Stimulated activated CD8-positive, alpha-beta memory T cell treated with anti-CD3 and anti-CD28 coated beads, Interleukin-15, amount 100 ng/mL, for 4 hours (primary cell): ENCODE measurements at places on chromosomes 5 and 9.

DNA sequence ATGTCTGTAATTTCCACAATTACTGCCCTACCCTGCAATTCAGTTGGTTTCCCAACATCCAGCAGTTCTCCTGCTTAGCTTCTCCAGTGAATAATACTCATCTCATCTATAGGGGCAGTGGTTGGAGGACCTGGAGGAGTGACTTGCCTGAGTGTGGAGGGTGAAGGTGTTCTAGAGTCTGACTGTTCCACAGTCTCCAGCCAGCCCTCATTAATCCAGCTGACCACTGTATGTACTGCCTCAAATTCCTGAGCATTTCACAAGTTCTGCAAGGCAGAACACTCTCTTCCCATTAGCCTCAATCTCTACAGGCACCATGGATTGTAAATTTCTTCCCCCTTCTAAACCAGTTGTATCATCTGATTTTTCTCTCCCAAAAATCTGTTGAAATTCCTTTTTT is 147.4 kb upstream of the NFIL3 start:
- DNase-seq, result no peak

DNA sequence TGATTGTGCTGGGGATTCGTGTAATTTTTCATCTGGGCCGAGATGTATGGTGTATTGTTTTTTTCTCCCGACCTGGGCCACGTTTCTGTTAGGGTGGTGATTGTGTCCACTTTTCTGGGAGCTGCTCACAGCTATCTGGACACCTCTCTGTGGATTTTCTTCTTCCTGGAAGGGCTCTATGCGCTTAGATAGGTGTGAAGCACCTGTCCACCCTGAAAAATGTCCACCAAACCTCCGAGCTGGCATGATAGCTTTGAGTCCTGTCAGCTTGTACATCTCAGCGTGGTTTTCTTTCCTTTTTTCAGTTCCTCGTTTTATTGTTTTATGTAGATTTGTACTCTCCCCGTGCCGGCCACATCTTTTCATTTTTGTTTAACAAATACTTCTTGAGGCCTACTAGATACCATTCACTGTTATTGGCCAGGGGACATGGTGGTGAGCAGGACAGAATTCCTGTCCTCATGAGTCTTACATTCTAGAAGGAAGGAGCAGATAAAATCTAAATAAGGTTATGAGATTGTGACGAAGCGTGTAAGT is 1.1 kb downstream of the UGCG start:
- no peak for DNase-seq

- no peak for DNase-seq
Observed at GRCh38 chr9:72648324-72649126, 127.1 kb downstream of the TMC1 start.

DNA sequence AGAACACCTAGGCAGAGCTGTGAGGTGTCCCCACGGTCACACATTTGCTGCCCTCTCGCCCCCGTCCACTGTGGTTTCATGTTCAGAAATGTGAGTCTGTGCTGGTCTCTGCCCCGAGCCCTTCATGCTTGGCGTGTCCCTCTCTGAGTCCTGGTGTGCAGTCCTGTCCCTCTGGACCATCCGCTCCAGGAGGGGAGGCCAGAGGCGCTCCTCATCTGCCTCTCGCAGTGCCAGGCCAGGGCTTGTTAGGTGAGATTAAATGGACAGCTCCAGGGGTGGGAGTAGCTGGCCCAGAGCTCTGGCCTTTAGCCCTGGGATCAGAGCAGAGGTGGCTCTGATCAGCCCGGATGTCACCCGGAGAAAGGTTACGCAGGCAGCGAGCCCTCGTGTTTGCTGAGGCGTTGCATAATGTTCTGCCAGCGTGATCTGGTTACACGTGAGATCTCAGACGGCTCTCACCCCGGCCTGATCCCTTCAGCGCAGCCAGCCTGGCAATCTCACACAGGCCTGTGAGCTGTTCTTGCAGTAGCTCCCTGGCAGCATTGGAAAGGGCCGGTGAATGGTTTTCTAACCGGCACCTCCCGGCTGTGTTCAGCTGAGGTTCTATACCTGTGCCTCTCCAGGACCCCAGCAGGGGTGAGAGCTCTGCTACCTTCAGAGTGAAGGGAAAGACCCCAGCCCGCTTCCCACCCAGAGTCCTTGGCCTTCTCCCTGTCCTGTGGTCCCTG is 24.5 kb downstream of the PTGES2 start:
- DNase-seq, result no peak

GRCh38 chr9:95736370-95736769 is 139.1 kb upstream of the ERCC6L2 start:
- DNase-seq, result no peak

DNA sequence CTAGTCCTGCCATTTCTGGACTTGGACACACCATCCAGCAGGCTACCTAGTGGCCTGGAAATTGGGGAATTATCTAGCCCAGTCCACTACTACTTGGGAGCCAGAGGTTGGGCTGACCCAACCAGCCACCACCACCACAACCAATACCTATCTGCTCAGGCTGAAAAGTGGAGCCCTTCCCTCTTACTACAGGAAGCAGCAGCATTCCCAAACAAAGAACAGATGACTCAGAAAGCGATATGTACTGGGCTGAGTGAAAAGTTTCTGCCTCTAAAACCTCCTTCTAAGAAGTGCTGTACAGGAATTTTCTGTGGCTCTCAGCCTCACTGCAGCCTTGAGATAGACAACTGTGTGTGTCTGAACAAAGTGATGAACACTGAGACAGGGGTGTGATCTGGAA is 279.4 kb downstream of the CDH10 start:
- no peak for DNase-seq

DNA sequence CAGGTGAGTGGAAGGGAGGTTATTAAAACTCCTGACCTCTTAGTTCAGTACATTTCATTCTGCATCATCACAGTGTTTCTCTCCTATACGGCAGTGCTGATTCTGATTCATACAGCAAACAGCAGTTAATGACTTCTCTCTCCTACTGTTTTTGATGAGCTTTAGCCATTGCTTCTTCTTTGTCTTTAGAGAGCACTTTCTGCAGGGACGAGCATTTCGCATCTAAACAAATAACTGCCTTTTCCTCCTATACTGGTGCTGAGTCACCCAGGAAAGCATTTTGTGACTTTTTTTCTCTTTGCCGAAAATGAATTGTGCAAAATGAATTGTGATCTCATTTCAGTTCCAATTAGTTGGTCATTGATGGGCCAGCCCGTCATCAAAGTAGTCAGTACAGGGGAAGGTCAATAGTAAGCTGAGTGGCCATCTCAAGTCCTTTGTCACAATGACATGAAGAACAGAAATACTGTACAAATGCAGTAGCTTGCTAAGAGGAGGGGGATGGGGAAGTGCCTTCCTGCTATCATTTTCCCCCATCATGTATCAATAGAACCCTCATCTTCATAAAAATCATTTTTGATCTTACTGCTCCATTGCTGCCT is 98.5 kb downstream of the INSYN2B start:
- DNase-seq, result no peak

DNA sequence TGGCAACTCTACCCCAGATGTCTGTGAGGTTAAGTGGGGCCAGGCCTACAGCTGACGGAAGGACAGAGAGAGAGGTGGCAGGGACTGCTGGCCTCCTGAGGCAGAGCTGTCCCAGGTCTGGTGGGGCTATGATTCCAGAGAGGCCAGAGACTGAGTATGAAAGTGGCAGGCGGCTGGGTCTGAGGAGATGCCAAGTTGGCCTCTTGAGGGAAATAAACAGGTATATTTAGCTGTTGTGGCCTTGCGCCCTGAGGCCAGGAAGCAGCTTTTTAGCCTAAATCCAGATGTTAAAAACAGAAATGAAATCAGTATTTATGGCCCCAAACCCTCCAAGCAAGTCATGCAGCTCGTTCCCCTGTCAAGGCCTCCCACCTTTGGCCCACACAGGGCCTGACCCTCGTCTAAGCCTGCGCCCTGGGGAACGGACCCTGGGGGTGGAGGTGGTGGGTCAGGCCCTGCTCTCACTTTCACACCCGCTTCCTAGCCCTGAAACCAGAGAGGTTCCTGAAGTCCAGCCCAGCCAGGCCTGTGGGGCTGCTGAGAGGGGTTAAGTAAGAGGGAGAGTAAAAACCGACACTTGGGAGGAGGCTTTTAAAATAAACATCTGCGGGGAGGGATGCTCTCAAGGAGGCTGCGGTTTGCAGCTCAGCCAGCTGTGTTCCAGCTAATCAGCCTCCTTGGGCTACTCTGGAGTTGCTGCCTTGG is 18.7 kb downstream of the PCDHGC5 start:
- DNase-seq, result no peak

DNA sequence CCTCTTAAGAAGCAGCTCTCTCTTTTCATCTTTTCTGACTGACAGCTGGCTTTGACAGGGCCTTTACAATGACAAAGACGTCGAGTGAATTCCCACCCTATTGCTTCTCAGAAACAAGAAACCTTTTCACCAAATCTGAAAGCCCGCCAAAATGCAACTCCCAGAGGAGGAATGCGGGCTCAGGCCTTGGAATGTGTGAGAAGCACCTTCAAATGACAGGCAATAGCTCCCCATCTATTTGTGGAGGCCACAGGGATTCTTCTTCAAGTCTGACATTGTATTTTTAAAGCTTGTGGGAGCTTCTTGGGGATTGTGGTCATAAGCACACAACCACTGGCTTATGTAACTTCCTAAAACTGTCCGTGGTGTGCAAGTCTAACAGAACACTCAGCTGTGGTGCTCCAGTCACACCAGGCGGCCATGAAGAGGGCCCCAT is 72.7 kb downstream of the DPYSL3 start:
- no peak for DNase-seq

DNA sequence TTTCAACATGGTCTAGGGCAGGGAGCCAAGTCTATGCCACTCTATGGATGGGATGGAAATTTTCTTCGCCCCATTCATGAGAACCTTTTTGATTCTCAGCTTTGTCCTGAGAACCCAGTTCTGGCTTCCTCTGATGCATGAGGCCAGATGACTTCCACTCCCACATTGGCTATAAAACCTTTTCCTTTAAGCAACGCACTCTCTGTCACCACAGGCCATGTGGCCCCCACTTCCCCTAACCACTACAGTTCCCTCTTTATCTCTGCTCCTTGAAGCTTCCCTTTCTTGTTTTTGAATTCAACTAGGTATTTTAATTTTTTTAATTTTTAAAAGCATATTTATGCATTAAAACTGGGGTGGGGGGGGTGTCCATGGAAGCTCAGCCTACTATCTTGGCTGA is 401.3 kb downstream of the ENC1 start:
- no peak for DNase-seq

DNA sequence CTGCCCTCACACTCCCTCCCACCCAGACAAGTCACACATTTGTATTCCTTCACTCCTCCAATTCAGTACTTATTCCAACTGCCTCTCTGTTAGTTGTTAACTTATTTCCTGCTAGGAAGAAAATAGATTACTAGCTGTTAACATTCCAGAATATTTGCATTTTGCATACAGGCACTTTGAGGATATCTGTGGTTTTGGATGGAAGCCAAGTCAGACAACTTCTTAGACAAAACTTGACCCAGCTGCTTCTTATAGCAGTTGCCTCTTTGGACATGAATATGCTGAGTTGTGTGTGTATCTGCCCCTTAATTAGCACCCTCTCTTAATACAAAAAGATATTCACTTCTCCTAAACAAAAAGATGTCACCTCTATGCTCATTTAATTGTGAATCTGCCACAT is 1280.6 kb upstream of the ACO1 start:
- no peak for DNase-seq

GRCh38 chr5:29984156-29984540 is 1209.3 kb upstream of the CDH6 start:
- no peak for DNase-seq

DNA sequence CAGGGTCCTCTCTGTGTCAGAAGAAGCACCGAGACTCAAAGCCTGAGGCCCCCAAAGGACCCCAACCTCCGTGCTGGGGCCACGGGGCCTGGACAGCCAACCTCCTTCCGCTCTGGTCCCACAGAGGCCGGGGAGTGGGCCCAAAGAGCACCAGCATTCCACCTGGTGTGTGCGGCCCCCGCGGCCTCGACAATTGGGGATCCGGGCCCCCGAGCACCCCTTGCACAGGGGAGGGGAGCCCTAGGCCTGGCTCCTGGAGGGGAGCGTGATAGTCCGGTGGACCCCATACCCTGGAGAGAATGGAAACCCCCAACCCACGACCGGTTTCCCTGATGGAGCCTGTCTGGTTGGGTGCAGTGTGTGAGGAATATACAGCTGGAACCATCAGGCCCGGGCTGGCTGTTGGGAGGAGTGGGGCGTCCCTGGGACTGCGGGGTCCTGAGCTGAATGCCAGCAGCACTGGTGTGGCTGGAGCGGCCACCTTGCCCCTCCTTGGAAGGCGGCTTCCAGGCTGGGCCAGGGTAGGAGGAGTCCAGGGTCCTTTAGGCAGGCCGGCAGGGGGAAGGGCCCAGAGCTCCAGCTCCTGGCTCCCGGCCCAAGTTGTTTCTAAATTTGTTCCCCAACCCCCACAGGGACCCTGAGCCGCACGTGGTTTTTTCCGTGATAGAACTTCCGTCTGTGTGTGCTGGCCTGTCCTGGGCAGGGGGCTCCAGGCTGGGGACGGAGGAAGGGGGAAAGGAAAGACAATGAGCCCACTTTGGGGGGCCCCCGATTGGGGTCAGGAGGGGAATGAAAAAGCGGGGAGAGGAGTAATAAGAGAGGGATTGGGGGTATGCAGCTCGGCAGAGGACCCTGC is 825 bp upstream of the TOR4A start:
- no peak for DNase-seq

DNA sequence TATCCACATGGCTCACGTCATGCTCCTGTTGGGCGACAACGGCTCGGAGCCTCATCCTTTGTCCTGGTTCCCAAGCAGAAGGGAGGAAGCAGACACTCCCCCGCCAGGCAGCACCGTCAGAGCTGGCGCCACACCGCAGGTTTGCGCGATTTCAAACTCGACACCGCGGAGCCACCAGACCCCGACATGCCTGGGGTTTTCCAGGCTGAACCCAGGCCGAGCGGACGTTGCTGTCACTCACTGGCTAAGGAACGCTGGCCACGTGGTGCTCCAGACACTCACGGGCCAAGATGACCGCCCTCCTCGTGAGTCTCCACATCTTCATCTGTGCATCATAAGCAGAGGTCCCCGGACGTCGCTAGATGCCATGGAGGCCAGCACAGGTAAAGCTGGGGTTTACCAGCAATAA is 9.0 kb downstream of the TERT start:
- DNase-seq, result no peak

DNA sequence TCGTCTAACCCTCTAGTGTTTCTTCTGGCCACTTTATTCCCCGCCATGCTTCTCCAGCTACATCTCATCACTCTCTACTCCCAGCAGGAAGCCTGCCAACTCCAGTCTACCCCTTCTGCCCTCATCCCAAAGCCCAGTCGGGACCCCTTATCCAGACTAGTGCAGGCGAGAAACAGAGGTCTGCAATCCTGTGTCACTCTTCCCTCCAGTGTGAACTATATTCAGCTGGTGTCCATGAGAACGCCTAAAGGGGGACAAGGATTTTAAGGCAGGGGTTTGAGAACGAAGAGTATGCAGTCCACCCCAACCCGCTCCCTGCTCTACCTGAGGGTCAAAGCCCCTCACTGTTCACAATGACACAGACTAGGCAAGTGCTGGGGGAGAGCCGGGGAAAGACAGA is 41.7 kb upstream of the GABRP start:
- no peak for DNase-seq

DNA sequence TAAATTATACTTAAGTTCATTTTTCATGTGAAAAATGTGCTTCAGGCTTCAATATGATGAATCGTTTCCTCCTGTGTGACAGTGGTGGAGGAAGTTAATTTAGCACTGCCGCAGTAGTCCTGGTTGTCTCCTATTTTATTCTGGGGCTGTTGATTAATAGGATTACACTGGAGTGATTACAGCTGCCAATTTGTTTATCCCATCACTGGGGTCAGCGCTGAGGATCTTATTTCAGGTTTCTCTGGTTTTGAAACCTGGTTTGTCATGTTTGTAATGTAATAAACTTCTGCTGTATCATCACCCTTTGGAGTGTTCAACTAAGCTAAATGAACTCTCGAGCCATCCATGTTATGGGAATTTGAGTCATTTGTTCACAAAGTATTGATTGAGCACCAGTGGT is 241.7 kb upstream of the KCNN2 start:
- no peak for DNase-seq

GRCh38 chr9:17623965-17624364 is 45.1 kb downstream of the SH3GL2 start:
- DNase-seq, result no peak
